Pericardium fibroblast (primary cell): ENCODE measurements at places on chromosomes 11 and 22. TPM values are rescaled to one million over a fixed set of nuclear protein-coding genes. Genes with fewer than 3 reads are reported as not detected.

DGCR8 gene
- total RNA-seq: 13.8 and 18.0 TPM in 2 replicates

VSIG10L2 gene
- under 0.01 TPM in 1 of 2 replicates, not detected in the other for total RNA-seq

PLA2G6 gene
- 6.5 and 17.0 TPM in 2 replicates for total RNA-seq

P2RX6 gene
- 4.1 and 4.3 TPM in 2 replicates for total RNA-seq

ASCL2 gene
- 0.17 TPM in 1 of 2 replicates, not detected in the other for total RNA-seq

ALDH3B2 gene
- not detected in 2 replicates for total RNA-seq

OR4C46 gene
- not detected in 2 replicates for total RNA-seq

TRPM5 gene
- 0.12 TPM in 1 of 2 replicates, not detected in the other for total RNA-seq

BTG4 gene
- total RNA-seq: not detected in 2 replicates

TPP1 gene
- total RNA-seq: 40.1 and 46.0 TPM in 2 replicates

HEPHL1 gene
- not detected in 2 replicates for total RNA-seq

CKAP5 gene
- total RNA-seq: 31.7 and 40.3 TPM in 2 replicates

KCNJ1 gene
- total RNA-seq: not detected in 2 replicates

A4GALT gene
- total RNA-seq: 27.2 and 30.9 TPM in 2 replicates

NUP50 gene
- total RNA-seq: 36.0 and 43.6 TPM in 2 replicates

LAMTOR1 gene
- 111 and 179 TPM in 2 replicates for total RNA-seq

IGSF9B gene
- total RNA-seq: 0.51 and 1.6 TPM in 2 replicates

DDIAS gene
- 0.51 and 0.70 TPM in 2 replicates for total RNA-seq

ROM1 gene
- 21.1 and 28.0 TPM in 2 replicates for total RNA-seq

YPEL4 gene
- total RNA-seq: 1.0 and 1.1 TPM in 2 replicates

TTC28 gene
- total RNA-seq: 19.3 and 23.0 TPM in 2 replicates

POTEH gene
- total RNA-seq: not detected in 2 replicates

FAT3 gene
- 0.23 and 0.68 TPM in 2 replicates for total RNA-seq

CDHR5 gene
- total RNA-seq: not detected in 2 replicates

NXPE2 gene
- total RNA-seq: 0.26 TPM in 1 of 2 replicates, not detected in the other

UPB1 gene
- under 0.01 TPM in 1 of 2 replicates, not detected in the other for total RNA-seq

MUC2 gene
- total RNA-seq: not detected in 2 replicates

SCUBE1 gene
- 0.09 and 0.23 TPM in 2 replicates for total RNA-seq

POLD4 gene
- total RNA-seq: 154 and 170 TPM in 2 replicates

RNH1 gene
- 401 and 651 TPM in 2 replicates for total RNA-seq

BACE1 gene
- 34.3 and 39.2 TPM in 2 replicates for total RNA-seq

KCNJ11 gene
- total RNA-seq: not detected in 2 replicates

TH gene
- total RNA-seq: 0.17 and 17.5 TPM in 2 replicates

PGA4 gene
- not detected in 2 replicates for total RNA-seq

TSSK2 gene
- total RNA-seq: not detected in 2 replicates

PHOX2A gene
- not detected in 2 replicates for total RNA-seq

OR5A1 gene
- not detected in 2 replicates for total RNA-seq

OR8G5 gene
- total RNA-seq: not detected in 2 replicates

AIFM3 gene
- total RNA-seq: 0.17 and 1.1 TPM in 2 replicates

LMO2 gene
- total RNA-seq: 0.51 and 2.6 TPM in 2 replicates

BTBD18 gene
- total RNA-seq: not detected in 2 replicates

OTOG gene
- total RNA-seq: not detected in 2 replicates

NAA40 gene
- 7.9 and 11.3 TPM in 2 replicates for total RNA-seq

PHF21B gene
- total RNA-seq: not detected in 2 replicates

MN1 gene
- total RNA-seq: 37.7 and 43.8 TPM in 2 replicates
